ENCODE measurements at places on chromosomes 5 and 9.
A peak's percentile ranks its signal among the peaks of the same experiment; 100 is the strongest.

- DNase-seq = peak; percentile 90
Observed at GRCh38 chr9:131008909-131009618, at the start of gene LAMC3. TSS of gene LAMC3 (plus strand) at chr9:131009174. CDS start at chr9:131009215, 41 bp downstream.

DNA sequence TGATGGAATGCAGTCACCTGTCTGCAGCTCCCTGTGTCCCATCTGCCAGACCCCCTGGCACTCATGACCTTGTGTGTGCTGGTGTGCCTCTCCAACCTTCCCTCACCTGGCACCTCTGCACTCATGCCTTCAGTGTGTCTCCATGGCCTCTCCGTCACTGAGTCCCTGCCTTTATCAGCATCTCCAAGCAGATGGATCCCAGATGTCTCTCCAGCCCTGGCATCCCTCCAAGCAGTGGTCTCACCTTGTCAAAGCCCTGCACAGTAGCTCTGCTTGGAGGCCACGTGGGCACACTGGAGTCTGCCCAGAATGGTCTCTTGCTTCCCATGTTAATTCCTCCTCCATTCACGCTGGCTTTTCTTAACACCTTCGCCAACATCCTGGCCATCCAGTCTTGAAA lies 84.8 kb downstream of the DAP start:
- no peak for DNase-seq

DNA sequence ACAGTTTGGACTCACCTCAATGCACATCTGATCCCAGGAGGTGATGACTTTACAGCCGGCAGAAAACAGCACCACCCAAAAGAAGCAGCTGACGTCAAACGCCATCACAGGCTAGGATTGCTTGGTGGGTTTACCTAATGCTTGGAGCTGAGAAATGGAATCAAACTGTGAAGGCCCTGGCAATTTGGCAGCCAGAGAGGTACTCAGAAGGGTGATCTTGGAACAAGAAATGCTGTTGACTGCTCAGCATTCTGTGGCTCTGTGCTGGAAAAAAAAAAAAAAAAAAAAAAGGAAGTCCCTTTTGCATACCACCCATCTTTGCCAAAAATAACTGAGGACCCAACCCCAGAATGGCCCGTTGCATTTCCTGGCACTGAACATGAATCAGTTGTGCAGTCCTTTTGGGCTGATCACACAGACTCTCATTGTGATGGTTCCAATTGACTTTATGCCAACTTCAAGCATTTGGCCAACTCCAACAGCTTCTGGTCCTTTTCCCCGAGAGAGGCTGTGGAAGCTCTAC lies at the start of gene CD180:
TSS of gene CD180 (minus strand) at position 263 of the 523 bp plus-strand sequence. CDS start at position 105, 158 bp downstream.
- no peak for DNase-seq

GRCh38 chr5:133072021-133072420 lies 20.2 kb downstream of the HSPA4 start:
- DNase-seq = no peak

DNA sequence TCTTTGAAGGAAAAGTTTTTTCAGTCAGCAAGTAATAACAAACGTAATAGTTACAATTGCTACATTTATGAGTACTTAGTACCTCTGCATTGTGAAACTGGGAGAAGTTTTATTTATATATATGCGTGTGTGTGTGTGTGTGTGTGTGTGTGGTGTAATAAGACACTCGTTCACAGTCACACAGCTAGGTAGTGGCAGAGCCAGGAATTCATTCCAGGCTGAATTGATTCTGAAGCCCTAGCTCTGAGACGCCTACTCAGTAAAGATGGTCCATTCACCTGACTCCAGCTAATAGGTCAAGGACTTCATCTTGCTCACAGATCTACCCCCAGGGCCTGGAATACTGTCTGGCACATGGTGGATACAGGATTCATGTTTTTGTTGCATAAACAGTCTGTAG lies 13.6 kb upstream of the CAST start:
- DNase-seq = no peak

- DNase-seq = no peak
Observed at GRCh38 chr5:10583663-10584572, 20.0 kb downstream of the ANKRD33B start.

All from iPS-NIHi11 (cell line).